ENCODE measurements at places on chromosomes 3 and 15.

GRCh38 chr15:26561896-26562295, 211.0 kb downstream of the GABRB3 start:
- H3K4me1 ChIP-seq, result no peaks in the 10 kb centered on the region
- DNase-seq, result no peak
- no peaks in the 10 kb centered on the region for H3K27me3 ChIP-seq
- no peaks in the 10 kb centered on the region for H3K36me3 ChIP-seq
- no peak overlapping the region for H3K4me3 ChIP-seq
- H3K27ac ChIP-seq, result no peak overlapping the region

- DNase-seq, result no peak
- H3K36me3 ChIP-seq, result no peaks in the 10 kb centered on the region
- H3K4me1 ChIP-seq, result no peaks in the 10 kb centered on the region
- no peak overlapping the region for H3K27ac ChIP-seq
- H3K27me3 ChIP-seq, result no peaks in the 10 kb centered on the region
- H3K4me3 ChIP-seq, result no peak overlapping the region
Observed at GRCh38 chr15:87680208-87680607, 576.3 kb downstream of the NTRK3 start.

GRCh38 chr3:94303897-94304296, 241.0 kb downstream of the NSUN3 start:
- DNase-seq, result no peak
- H3K36me3 ChIP-seq, result no peaks in the 10 kb centered on the region
- H3K27ac ChIP-seq, result no peak overlapping the region
- H3K4me1 ChIP-seq, result no peaks in the 10 kb centered on the region

DNA sequence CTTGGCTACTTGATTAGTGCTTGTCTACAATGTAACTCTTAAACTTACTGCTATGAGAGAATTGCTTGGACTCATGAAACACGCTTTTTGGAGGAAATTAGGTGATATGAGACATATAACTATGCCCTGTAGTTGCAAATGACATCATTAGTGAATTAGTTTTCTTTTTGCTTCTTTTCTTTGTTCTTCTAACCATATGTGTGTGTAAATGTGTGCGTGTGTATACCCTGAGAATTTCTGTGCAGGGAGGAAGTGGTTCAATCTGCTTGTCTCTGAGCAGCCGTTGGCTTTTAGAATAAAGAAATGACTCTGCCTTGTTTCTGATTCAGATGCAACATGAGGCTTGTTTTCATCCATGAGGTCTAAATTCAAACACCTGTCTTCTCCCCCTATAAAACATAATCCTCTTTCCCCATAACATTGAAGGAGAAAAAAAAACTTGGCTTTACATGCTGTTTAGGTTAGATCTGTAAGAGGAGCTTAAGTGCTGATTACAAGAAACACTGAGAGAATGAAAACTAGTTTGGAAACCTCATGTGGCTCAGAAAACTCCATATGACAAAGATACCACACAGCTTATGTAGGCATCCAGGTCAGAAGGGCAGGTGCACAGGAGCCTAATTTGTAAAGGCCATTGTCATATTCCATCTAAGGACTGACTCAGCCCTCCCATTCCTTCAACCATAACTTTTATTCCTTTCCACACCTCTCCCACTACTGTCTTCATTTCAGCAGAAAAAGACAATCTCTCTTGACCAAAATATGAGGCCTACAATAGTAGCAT, 30.5 kb upstream of the BLM start:
- no peak overlapping the region for H3K27ac ChIP-seq
- no peaks in the 10 kb centered on the region for H3K27me3 ChIP-seq
- no peaks in the 10 kb centered on the region for H3K36me3 ChIP-seq
- no peak for DNase-seq
- H3K4me1 ChIP-seq, result no peaks in the 10 kb centered on the region
- no peak overlapping the region for H3K4me3 ChIP-seq

DNA sequence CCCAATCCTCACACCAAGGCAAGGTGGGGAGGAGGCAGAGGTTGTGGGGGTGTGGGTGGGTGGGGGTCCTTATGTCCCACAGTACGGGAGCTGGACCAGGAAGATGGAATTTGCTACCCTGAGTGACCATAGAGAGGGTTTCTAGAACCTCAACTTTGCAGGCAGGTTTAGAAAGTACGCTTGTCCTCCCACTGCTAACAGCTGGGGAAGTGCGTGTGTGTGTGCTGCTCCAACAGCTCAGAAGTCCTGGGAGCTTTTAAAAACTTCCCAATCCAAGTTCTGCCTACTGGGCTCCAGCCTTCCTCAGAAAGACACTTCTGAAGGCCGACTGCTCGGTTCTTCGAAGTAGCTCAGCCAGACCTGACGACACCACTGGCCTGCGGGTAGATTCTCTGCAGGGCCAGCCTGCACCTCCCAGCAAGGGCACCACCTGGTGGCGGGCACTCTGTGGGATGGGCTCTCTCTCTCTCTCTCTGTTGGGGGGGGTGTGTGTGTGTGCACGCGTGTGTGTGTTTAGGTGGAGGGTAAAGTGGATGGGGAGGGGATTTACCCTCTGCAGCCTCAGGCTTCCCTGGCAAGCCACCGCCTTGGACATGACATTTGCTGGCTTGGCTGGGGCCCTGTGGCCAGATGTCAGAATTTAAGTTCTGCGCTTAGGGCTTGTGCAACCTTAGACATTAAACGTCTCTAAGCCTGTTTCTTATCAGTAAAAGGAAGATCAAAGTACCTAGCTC, 15.6 kb downstream of the TMEM158 start:
- no peaks in the 10 kb centered on the region for H3K27me3 ChIP-seq
- no peak overlapping the region for H3K27ac ChIP-seq
- no peaks in the 10 kb centered on the region for H3K36me3 ChIP-seq
- H3K4me1 ChIP-seq, result peaks cover 3% of the 10 kb centered on the region

- DNase-seq, result no peak
- H3K36me3 ChIP-seq, result no peaks in the 10 kb centered on the region
- H3K4me3 ChIP-seq, result no peak overlapping the region
- no peak overlapping the region for H3K27ac ChIP-seq
- H3K4me1 ChIP-seq, result no peaks in the 10 kb centered on the region
- H3K27me3 ChIP-seq, result no peaks in the 10 kb centered on the region
Observed at GRCh38 chr3:94524102-94524919, 461.4 kb downstream of the NSUN3 start.

DNA sequence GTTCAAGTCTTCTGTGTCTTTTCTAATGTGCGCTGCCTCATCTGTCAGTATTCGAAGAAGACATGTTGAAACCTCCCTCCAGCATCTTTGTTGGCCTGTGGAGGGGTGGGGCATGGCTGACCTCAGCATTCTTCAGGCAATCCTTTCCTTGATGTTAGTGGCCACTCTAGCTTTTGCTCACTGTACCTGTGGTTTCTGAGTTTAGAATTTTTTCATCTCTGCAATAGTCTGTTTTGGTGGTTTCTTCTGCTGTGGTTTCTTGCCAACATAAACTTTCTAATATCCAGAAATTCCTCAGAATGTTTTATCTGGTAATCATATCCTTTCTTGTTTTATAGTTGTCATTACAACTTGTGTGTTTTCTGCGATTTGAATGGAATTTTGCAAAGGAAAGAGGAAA, 251.3 kb upstream of the NR2E3 start:
- no peak overlapping the region for H3K27ac ChIP-seq
- DNase-seq, result no peak
- no peaks in the 10 kb centered on the region for H3K4me1 ChIP-seq
- H3K4me3 ChIP-seq, result no peak overlapping the region

- no peaks in the 10 kb centered on the region for H3K4me1 ChIP-seq
- DNase-seq, result no peak
- peaks cover 2% of the 10 kb centered on the region for H3K27me3 ChIP-seq
- no peaks in the 10 kb centered on the region for H3K36me3 ChIP-seq
- no peak overlapping the region for H3K4me3 ChIP-seq
- H3K27ac ChIP-seq, result no peak overlapping the region
Observed at GRCh38 chr15:101037090-101037830, 118.1 kb downstream of the LRRK1 start.

DNA sequence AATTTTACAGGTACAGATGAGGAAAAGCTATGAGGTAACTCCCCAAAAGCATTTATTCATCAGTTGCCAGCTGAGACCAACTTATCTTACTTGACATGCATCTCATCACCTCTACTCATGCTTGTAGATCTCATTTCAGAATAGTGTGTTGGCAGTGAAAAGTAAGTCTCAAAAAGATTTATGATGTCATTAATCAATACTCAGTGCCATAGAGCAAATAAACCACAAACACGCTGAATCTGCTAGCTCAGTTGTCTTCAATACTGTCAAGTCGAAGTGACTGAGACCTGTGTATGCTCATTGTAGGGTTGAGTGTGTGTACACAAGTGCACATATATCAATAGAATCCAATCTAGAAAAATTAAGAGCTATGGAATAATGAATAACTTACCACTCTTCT, 413.5 kb downstream of the CNTN3 start:
- no peak for DNase-seq
- no peaks in the 10 kb centered on the region for H3K36me3 ChIP-seq
- no peaks in the 10 kb centered on the region for H3K4me1 ChIP-seq
- no peaks in the 10 kb centered on the region for H3K27me3 ChIP-seq

- peak; percentile 78 for DNase-seq
- H3K4me1 ChIP-seq, result peaks cover 30% of the 10 kb centered on the region
- H3K27ac ChIP-seq, result peak overlapping the region; percentile 81
- peak overlapping the region; percentile 73 for H3K4me3 ChIP-seq
Observed at GRCh38 chr15:40894681-40895448, 615 bp downstream of the VPS18 start.

DNA sequence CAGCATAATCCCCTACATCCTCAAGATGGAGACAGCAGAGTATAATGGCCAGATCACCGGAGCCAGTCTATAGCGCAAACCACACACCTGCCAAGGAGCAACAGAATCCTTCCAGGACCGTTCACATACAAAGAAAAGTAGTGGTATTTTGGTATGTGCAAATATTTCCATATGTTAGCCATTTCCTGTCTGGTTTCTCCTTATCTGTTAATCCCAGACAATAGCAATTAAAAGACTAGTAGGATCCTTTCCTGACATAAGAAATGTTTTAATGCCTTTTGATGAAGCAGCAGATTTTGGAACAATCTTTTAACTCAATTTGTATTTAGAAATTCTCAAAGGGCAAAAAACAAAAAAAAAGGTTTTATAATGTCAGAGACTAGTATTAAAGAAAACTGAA, 22.2 kb downstream of the MRPS25 start:
- H3K27ac ChIP-seq, result no peak overlapping the region
- H3K4me3 ChIP-seq, result no peak overlapping the region
- DNase-seq, result no peak
- H3K36me3 ChIP-seq, result peaks cover 83% of the 10 kb centered on the region
- no peaks in the 10 kb centered on the region for H3K4me1 ChIP-seq

DNA sequence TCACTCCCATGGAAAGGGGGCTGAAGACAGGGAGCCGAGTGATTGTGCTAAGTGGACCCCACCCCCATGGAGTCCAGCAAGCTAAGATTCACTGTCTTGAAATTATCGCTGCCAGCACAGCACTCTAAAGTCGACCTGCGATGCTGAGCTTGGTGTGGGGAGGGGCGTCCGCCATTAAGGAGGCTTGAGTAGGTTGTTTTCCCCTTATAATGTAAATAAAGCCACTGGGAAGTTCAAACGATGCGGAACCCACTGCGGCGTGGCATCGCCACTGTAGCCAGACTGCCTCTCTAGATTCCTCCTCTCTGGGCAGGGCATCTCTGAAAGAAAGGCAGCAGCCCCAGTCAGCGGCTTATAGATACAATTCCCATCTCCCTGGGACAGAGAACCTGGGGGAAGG, 10.9 kb upstream of the SRGAP3 start:
- no peaks in the 10 kb centered on the region for H3K27me3 ChIP-seq
- no peak overlapping the region for H3K4me3 ChIP-seq
- no peak overlapping the region for H3K27ac ChIP-seq
- no peaks in the 10 kb centered on the region for H3K4me1 ChIP-seq

All from natural killer cell (primary cell).